Activated CD8-positive, alpha-beta memory T cell treated with anti-CD3 and anti-CD28 coated beads, Interleukin-2, amount 10 ng/mL, durations not matched to agents 7 days and 5 days (primary cell): ENCODE measurements at places on chromosomes 1 and 21. TPM values are rescaled to one million over a fixed set of nuclear protein-coding genes. Genes with fewer than 3 reads are reported as not detected.

The TTC39A gene
- total RNA-seq = not detected

The OXCT2 gene
- 1.0 TPM for total RNA-seq

The CIART gene
- 0.44 TPM for total RNA-seq

The TIAM1 gene
- 20.5 TPM for total RNA-seq

The BRINP2 gene
- total RNA-seq = not detected

The SMG5 gene
- 89.4 TPM for total RNA-seq

The FOXO6 gene
- total RNA-seq = not detected
